ENCODE measurements at places on chromosomes 5 and 9. TPM values are rescaled to one million over a fixed set of nuclear protein-coding genes. Genes with fewer than 3 reads are reported as not detected.

Gene ENTPD8
- 36.7 TPM for total RNA-seq

Gene ALDH1A1
- 72.9 TPM for total RNA-seq

Gene POU4F3
- not detected for total RNA-seq

Gene OR13C9
- not detected for total RNA-seq

Gene PIP5KL1
- total RNA-seq = 1.1 TPM

GRCh38 chr9:136511670-136512592 is 29.1 kb upstream of the SEC16A start:
- no peak for DNase-seq

Gene CSF1R
- total RNA-seq = 9.0 TPM

Gene HAND1
- 47.3 TPM for total RNA-seq

GRCh38 chr5:18487928-18488480 is 853.7 kb downstream of the TAF11L14 start:
- no peak for DNase-seq

Measured in mucosa of descending colon (tissue), 3 donors.